ENCODE measurements at places on chromosomes 3 and 15.

- DNase-seq: no peak
Measured at GRCh38 chr3:61761694-61762430, 200.5 kb downstream of the PTPRG start.

DNA sequence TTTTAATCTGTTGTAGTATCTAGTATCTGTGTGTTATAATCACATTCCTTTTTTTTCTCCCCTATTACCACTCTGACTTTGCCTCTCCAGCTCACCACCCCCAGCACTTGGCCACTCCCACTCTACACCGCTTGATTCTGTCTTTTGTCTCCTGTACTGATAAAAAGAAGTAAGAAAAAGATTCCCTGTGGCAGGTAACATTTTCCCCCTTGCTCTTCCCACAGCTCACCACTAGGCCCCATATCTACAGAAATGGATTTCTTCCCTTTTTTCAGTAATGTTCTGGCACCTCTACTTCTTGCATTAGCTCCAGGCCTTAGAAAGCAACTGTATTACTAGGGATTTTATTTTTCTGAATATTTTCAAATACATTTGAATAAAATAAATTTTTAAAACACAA lies 25.6 kb downstream of the KCNH8 start:
- DNase-seq: no peak

- DNase-seq: no peak
Measured at GRCh38 chr3:117103675-117104074, 394.1 kb downstream of the TUSC7 start.

DNA sequence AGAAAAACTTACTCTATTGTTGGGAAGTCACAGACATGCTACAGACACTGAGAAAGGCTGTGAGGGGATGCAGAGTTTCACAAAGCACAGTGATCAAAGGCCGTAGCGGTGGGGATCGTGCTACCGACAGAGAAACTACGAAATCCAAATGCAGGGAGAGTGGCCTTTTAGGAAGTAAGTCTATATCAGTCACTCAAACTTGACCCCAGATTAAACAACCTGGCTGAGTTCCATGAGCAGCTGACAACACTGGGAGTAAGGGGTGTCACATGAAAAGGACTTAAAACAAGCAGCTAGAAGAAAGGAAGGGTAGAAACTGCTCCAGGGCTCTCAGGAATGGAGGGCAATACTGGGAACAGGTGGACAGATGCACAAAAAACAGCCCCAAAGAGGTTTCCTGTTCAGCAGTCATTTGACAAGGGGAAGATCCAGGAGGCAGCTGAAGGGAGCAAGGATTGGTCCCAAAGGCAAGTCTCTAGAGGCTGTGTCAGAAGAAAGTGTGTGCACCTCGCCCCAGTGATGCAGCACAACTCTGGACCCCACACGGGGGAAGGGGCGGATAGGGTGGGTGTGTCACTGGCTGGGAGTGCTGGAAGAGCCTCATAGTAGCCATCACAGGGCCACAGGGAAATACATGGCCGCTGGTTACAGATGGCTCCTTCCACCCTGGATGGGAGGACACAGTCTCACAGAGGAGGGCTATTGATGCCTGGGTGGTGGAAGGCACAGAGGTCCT lies 20.3 kb upstream of the HDAC11 start:
- no peak for DNase-seq

DNA sequence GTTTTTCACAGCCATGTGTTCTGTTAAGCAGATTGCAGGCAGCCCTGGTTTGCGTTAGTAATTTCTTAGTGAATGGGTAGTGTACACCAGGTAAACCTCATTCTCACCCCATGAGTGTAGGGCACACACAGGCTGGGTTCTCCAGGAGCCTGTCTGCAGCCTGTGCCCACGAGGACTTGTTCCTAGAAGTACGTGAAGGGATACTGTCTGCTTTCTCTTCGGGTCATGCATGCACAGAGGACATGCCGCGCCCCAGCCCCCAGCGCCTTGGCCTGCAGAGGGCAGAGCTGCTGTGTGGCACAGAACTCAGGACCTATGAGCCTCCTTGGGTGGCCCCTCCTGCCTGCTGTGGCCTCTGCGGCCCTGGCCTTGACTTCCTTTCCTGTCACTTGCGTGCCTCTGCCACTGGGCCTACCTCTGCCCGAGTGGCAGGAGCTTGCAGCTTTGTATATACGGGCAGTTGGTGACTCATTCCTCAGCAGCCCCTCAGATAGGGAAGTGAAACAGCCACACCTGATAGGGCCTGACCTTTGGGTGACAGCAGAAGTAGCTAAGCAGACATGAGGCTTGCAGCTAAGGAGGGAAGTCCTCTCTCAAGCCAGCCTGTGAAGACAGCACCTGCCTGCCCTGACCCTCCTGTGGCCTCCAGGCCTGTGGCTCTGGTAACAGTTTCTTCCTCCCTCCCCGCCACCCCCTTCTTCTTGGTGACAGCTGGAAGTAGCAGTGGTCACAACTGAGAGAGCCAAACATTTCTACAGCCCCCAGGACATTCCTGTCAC lies 19.5 kb downstream of the PPCDC start:
- DNase-seq: no peak

- DNase-seq: no peak
Measured at GRCh38 chr3:174776123-174776522, 83.0 kb upstream of the NAALADL2 start.

- no peak for DNase-seq
Measured at GRCh38 chr3:105970283-105970682, 101.5 kb upstream of the CBLB start.

- DNase-seq: peak; percentile 36
Measured at GRCh38 chr15:71730277-71731144, 79.8 kb upstream of the NR2E3 start.

GRCh38 chr3:7709376-7710082 lies 792.1 kb upstream of the LMCD1 start:
- no peak for DNase-seq

DNA sequence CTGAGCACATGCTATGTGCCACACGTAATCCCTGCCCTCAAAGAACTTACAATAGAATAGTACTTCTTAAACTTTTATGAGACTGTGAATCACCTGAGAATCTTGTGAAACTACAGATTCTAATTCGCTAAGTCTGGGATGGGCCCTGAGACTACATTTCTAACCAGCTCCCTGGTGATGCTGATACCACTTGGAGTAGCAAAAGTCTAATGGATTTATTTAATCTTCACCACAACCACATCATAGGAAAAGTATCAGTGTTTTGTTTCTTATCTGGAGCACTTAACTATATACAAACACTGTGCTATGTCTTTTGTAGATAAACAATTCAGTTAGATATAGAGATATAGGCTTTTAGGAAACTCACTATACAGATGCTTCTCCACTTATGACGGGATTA lies 23.8 kb upstream of the TCF12 start:
- no peak for DNase-seq

- no peak for DNase-seq
Measured at GRCh38 chr3:25427563-25427941, 511 bp upstream of the RARB start.

- DNase-seq: no peak
Measured at GRCh38 chr15:31930967-31931366, 99.3 kb upstream of the CHRNA7 start.

DNA sequence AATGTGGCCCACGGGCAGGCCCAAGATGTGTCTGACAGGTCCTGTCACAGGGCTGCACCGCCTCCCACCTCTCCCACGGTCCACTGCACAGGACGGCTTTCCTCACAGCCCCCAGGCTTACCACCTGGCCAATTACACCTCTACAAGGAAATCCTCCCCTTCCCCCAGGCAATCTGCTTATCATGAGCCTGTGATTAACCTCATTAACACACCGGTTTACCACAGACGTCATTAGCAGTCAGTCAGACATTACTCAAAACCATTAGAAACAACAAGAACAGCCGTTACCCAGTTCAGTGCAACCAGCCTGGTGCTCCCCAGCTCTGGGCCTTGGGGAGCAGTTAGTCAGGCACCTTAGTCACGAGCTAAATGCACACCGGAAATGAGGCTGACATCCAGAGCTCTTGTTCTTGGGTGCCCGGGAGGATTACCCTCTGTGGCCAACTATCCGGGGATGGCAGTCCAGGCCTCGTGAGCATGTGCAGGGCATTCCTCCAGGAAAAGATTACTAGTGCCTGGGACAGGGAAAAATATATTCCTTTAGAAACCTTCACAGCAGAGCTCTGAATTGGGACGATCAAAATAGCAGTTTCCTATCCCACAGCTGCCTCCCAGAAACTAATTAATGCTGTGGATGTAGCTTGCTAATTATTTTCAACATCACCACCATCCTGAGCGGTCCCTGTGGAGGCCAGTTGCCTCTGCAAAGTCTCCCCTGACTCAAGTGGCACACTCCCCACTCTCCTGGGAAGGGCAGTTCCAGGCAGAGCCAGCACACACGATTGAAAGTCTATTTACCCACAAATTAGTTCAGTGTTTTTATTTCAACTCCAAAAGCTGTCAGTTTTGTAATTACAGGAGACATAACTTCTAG lies 117.4 kb upstream of the ZBED2 start:
- peak; percentile 54 for DNase-seq

- DNase-seq: no peak
Measured at GRCh38 chr3:160464971-160465370, 15.4 kb upstream of the TRIM59 start.

- no peak for DNase-seq
Measured at GRCh38 chr3:11618904-11619303, 24.8 kb downstream of the VGLL4 start.

GRCh38 chr15:31332681-31333071 lies 6.0 kb downstream of the KLF13 start:
- no peak for DNase-seq

DNA sequence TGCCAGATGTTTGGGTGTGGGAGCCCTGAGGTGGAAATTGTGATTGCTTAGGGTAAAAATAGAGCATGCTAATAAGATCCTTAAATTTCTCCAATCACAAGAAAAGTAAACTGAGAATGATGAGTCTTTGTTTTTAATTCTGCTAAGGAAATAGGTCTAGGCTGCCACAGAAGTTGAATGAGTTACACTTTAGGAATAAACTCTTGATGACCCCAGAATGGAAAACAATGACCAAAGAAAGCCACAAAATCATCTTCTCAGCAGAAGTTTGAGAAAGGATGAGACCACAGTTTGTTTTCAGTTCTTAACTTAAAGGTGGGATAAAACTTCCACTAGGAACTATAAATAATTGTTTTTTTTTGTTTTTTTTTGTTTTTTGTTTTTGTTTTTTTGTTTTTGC lies 164.6 kb upstream of the BCL6 start:
- DNase-seq: no peak

GRCh38 chr15:80584973-80585525 lies 110.1 kb upstream of the ABHD17C start:
- DNase-seq: no peak

DNA sequence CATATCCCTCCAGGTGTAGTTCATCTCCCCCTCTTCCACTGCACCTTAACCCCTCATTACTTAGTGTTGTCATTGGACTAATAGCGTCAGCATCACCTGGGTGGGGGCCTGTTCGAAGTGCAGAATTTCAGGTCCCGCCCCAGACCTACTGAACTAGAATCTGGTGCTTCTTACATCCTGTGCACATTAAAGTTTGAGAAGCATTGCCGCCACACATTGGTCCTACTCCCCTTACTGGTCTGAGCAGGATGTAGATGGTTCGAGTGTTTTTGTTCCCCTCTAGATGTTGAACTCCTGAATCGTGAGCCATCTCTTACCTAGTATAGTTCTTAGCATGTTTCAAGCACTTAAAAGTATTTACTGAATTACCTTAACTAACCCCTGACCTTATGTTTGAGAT lies 13.2 kb downstream of the KLHL18 start:
- DNase-seq: no peak

DNA sequence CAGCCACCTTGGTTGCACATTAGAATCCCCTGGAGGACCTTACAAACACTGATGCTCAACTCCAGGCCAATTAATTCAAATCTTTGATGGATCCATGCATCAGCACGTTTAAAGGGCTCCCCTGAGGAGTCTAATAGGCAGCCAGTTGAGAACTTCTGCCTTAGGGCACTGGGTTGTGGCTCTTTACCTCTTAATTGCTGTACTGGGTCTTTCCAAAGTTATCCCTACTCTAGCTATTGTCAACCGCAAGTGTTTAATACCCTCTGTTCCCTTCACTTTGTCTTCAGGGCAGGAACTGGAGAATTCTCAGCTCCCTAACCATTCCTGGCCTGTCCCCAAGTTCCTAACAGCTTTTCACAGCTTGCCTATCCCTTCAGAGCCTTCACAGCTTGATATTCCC lies 15.0 kb upstream of the FAM174B start:
- DNase-seq: no peak

- DNase-seq: no peak
Measured at GRCh38 chr3:65836047-65836446, 202.7 kb downstream of the MAGI1 start.

GRCh38 chr3:132723024-132723950 lies 1.1 kb upstream of the NPHP3 start:
- no peak for DNase-seq

GRCh38 chr15:34318277-34319079 lies 19.1 kb downstream of the SLC12A6 start:
- peak; percentile 35 for DNase-seq

DNA sequence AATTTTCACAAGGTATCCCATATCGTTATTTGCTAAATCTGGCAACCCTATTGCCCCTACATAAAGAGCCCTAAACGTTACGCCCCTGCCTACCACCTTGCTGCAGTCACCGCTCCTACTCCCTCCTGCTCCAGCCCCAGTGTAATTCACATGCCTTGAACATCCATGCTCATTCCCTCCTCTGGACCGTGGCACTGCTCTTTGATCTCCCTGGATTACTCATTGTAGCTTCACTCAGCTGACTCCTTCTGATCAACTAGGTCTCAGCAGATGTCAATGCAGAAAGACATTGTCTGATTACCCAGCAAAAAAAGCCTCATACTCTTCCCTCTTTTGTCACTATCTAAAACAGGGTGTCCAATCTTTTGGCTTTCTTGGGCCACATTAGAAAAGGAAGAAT lies 40.7 kb upstream of the KBTBD8 start:
- no peak for DNase-seq

DNA sequence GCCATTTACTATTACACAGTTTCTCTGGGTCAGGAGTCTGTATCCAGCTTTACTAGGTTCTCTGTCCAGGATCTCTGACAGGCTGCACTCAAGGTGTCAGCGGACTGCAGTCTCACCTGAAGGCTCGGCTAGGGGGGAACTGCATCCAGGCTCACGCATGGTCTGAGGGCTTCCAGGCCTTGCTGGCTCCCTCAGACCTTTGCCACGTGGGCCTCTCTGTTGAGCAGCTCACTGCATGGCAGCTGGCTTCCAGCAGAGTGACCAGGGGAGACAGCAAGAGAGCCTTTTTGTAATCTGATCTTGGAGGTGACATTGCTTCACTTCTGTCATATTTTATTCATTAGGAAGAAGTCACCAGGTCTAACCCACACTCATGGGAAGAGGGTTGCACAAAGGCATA lies 152.3 kb downstream of the CACNA2D3 start:
- DNase-seq: no peak

GRCh38 chr3:109985943-109986555 lies 648.7 kb upstream of the DPPA4 start:
- DNase-seq: no peak

DNA sequence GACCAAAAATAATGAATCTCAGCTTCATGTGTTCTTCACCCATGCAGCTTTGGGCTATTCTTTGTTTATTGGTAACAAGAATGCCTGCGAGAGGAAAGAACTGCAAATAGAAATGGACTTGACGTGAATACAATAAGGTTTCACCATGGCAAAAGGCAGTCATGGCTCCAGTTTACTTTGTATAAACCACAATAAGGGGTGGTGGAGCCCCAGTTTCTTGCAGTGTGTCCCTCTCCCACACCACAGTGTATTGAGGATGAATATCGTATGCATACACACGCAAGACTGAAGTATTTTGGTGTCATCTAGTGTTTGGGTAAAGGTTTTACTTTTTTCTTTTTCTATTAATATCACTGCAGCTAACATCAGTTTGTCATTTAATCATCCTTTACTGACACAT lies 159.7 kb upstream of the CNTN4 start:
- DNase-seq: no peak
